ENCODE measurements at places on chromosomes 2 and 18.

GRCh38 chr2:165357758-165358157 lies 111.7 kb upstream of the CSRNP3 start:
- DNase-seq, result peak; percentile 37

DNA sequence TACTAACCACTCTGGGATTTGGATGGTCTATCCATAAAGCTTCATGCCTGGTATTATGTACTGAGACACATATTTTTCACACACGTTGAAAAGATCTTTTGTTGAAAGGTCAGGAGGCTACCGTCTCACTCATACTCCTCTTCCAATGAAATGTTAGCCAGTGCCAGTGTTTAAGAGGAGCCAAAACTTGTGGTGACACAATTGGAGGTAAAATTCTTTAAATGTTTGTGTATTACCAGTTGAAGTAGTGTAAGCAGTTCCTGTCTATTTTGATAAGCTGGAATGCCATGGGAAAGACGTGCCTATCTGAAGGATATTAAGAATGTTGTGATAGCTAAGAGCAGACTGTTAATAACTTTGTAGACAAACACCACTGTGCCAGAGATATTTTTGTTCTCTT lies 32.1 kb downstream of the MARCHF7 start:
- DNase-seq, result peak; percentile 54

- no peak for DNase-seq
Measured at GRCh38 chr2:95166065-95166763, 605 bp downstream of the ZNF2 start.

DNA sequence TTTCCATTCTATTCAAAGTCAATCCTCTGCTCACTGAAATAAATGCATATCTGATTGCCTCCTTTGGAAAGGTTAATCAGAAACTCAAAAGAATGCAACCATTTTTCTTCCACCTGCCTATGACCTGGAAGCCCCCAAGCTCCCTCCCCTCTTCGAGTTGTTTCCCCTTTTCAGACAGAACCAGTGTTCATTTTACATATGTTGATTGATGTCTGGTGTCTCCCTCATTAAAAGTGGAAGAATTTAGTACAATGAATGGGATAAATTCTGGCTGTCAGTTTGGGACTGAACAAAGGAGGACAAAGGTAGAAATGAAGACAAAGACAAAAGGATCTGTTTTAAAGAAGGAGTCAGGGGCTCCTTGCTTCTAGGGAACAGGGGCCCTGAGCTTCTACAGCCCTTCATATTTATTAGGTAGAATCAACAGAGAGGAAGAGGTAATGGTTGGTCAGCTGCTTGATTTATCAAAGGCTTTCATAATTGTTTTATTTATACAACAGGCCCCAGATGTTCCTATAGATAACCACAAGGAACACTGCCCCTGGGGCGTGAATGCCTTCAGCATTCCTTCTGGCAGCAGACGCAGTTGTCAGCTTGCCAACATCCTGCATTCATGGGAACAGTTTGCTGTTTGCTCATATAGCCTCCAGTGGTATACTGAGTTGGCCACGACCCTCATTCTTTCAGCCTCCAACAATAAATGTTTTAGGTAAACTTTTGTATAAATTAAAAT lies 949.8 kb upstream of the LRATD1 start:
- DNase-seq, result no peak

GRCh38 chr2:230995821-230996220 lies at the start of gene SPATA3:
Gene SPATA3 (plus strand): TSS chr2:230996121. CDS start chr2:230996234, 113 bp downstream.
- DNase-seq, result no peak
